ENCODE measurements at places on chromosomes 12 and 14.

DNA sequence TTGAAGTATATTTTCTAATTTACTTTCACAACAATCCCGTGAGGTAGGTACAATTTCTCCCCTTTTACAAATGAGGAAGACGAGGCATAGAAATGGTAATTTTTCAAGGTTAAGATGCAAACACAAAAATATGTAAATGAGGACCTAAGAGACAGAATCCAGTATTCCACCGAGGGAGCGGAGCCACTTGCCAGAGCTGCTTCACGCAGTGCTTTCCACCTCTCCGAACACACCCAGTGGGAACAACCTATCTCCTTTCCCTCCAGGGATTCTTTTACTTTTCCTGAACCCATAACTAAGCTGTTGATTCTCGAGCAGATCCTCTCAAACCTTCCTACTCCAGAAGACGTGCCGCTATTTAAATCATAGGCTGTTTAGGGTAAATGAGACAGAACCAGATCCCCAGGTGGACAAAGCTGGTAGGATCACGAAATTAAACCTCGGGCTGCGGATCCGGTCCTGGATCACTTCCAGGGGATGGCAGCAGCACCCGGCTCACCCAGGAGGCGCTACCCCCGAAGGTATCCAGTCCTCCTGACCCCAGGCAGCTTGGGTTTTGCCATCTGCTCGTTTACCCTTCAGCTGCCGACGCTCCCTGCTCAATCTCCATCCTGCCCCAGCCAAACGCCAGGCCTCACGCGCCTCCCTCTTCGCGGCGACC lies 1.5 kb downstream of the DDHD1 start:
- DNase-seq = peak; percentile 37

DNA sequence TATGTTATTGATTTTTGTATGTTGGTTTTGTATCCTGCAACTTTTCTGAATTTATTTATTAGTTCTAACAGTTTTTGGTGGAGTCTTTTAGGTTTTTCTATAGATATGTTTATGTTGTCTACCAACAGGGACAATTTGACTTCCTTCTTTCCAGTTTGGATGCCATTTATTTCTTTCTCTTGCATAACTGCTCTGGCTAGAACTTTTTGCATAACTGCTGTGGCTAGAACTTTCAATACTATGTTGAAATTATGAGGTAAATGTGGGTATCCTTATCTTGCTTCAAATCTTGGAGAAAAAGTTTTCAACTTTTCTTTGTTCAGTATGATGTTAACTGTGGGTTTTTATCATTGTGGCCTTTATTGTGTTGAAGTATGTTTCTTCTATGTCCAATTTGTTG lies 39.9 kb upstream of the PLBD1 start:
- no peak for DNase-seq

DNA sequence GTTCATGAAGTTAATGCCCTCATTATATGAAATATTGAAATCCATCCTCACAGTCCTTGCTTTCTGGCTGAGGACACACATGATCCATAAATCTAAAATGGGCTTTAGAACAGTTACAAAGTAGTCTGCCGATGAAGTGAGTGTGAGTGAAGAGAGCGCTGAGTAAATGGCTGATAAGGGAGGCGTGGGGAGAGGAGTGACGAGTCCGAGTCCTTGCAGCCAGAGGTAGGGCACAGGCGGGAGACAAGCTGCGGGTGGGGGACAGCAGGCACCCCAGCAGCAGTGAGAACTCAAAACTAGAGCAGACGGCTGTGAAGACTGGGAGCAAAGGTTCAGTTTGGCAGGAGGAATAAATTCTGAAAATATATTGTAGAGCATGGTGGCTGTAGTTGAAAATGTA lies 140.1 kb upstream of the ATP2B1 start:
- no peak for DNase-seq

GRCh38 chr12:3453990-3454680 lies 36.9 kb upstream of the PRMT8 start:
- DNase-seq = no peak

DNA sequence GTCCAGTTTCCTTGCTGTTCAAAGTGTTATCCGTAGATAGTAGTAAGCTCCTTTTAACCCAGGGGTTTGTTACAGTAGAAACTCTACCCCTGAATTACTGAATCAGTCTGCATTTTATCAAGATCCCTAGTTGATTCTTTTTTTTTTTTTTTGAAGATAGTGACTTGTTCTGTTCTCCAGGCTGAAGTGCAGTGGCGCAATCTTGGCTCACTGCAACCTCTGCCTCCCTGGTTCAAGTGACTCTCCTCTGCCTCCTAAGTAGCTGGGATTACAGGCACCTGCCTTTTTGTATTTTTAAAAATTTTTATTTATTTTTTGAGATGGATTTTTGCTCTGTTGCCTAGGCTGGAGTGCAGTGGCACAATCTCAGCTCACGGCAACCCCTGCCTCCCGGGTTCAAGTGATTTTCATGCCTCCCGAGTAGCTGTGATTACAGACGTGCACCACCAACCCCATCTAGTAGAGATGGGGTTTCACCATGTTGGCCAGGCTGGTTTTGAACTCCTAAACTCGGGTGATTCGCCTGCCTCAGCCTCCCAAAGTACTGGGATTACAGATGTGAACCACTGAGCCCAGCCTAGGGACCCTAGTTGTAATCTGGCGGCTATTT lies 10.5 kb downstream of the LARP4 start:
- DNase-seq = no peak

DNA sequence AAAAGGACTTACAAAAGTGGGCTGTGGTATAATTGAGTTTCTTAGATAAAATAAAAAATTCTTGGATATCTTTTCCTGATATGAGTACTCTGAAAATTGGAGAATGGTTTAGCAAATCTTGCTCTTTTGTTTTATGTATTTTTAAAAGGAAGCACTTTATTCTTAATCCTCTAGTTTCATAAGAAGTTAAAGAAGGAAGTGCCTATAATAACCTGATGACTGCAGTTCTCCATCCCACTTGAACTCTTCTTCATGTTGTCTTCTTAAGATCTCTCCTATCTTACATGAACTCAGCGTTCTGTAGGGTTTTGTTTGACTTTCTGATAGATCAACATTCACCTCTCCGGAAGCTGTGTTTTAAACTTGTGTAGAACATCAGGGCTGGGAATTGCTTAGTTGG lies 271.0 kb downstream of the ERC1 start:
- no peak for DNase-seq
